Stimulated activated CD4-positive, alpha-beta T cell treated with anti-CD3 and anti-CD28 coated beads, TNF-alpha, amount 100 ng/mL, for 1 hour (primary cell): ENCODE measurements at places on chromosomes 6 and 20.

- DNase-seq = no peak
Observed at GRCh38 chr20:8139899-8140298, 7.8 kb downstream of the PLCB1 start.

DNA sequence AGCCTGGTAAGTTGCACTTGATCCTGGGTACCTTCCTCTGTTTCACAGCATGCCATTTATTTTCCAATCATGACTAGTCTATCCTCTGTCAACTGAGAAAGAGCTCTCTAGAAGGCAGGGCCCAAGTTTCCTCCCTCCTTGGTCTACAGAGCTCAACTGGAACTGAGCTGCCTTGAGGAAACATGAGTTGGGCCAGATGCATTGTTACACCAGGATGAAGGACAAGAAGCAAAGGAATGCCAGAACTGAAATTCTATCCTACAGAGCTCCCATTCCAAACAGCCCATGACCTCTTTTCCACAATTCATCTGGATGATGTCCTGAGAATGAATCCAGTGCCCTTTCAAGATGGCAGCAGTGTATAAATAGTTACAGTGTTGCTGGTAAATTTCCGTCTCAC lies 66.7 kb upstream of the E2F3 start:
- DNase-seq = no peak

DNA sequence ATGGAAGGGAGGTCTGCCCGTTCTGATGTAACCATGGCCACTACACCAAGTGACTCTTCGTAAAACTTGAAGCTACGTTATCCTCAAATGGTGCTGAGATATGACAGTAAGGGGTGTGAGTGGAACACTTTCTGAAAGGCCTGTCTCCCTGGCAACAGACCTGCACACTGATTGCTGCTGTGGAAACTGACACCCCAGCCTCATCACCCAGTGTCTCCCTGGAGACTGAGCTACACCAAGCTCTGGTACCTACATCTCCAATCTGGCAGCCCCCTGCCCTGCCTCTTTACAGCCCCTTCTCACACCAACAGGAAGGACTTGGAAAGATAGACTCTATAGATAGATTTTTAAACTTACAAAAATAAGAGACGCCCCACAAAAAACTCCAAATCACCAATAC lies 13.2 kb downstream of the PI16 start:
- no peak for DNase-seq

GRCh38 chr20:34872622-34873224 lies at the start of gene GGT7:
Gene GGT7, minus strand, starts transcription at chr20:34872856. Its CDS starts 41 bp downstream, at chr20:34872815.
- peak; percentile 89 for DNase-seq

GRCh38 chr6:30272032-30272431 lies 54.7 kb upstream of the TRIM39 start:
- no peak for DNase-seq

GRCh38 chr20:12455148-12455547 lies 537.5 kb downstream of the BTBD3 start:
- no peak for DNase-seq

GRCh38 chr6:120590611-120591010 lies 743.7 kb downstream of the TBC1D32 start:
- DNase-seq = no peak

GRCh38 chr6:92608751-92609150 lies 810.6 kb downstream of the EPHA7 start:
- no peak for DNase-seq

DNA sequence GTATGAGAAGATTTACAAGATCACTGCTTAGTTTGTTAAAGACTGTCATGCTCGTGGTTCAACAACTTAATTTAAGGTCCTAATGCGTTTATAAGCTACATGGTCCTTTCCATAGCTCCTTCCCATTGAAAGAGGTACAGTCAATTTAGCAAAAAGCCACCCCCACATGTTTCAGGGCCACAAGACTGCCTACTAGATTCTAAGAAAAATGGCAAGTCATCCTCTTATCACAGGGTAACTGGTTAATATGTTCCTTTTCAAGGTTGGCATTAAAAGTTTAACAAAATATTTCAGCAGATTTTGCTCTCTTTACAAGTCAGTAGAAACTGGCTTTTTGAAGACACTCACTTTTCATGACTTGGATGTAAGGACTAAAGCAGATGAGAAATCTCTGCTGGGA lies 15.7 kb downstream of the GSTA3 start:
- DNase-seq = no peak

GRCh38 chr20:51388227-51388626 lies 154.3 kb downstream of the NFATC2 start:
- no peak for DNase-seq

- peak; percentile 51 for DNase-seq
Observed at GRCh38 chr6:73129653-73130443, 95.4 kb downstream of the KHDC1L start.

- no peak for DNase-seq
Observed at GRCh38 chr6:18835976-18836375, 448.8 kb downstream of the RNF144B start.

- no peak for DNase-seq
Observed at GRCh38 chr6:166318649-166319600, 10.7 kb upstream of the PRR18 start.

DNA sequence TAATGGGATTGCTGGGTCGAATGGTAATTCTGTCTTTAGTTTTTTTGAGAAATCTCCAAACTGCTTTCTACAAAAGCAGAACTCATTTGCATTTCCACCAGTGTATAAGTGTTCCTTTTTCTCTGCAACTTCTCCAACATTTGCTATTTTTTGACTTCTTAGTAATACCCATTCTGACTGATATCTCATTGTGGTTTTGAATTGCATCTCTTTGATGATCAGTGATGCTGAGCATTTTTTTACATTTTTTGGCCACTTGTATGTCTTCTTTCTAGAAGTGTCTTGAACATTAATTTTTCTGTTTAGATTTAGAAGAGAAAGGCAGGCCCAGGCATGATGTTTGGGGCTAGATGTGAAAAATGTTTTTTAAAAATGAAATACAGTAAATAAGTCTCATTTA lies 553.1 kb upstream of the MAN1A1 start:
- DNase-seq = no peak

DNA sequence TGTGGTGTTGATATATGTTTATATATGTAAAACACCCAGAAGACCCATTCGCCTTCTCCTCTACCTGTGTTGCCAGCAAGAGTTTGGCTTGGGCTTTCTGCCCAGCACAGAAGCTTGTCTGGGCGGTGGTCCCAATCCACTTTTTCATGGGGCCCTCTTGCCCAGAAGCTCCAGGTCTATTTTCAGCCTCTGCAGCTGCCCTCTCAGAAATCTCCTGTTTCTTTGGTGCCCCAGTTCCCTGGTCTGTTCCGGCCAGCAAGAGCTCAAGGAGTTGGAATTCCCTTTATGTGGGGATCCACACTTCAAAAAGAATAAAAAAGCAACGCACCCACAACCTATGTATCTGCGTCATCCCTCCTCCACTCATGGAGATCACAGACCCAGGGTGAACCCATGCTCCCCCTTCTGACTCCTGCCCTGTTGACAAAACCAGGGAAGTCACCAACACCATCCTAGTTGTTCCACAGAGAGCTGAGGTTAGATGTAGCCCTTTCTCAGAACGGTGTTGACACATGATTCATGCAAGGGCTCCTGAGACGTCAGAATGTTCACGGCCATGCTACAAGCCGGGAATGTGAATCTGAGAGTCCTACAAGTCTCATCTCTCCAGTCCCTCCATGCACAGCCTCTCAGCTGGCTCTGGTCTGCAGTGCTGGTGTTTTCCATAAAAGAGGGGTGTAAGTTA lies 156.8 kb upstream of the RIN2 start:
- DNase-seq = no peak
